ENCODE measurements at places on chromosomes 3 and 15.

- no peak for DNase-seq
These were observed 84.8 kb upstream of the WNT5A start for GRCh38 chr3:55571913-55572312.

DNA sequence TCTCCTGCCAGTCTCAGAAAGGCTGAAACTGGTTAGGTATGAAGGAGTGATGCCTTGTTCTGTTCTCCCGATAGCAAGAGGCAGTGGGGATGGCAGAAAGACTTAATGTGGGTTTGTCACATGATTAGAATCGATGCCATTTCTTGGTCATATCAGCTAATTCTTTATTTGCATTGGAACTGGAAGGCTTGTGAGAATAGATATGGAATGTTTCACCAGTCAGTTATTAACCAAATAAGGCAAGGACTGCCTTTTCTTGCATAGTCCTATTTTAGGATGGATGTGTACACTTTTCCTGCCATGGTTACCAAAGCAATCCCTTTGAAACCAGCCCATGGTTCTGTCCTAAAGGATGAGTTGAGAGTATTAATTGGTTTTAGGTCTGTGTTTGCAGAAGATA lies 33.7 kb downstream of the FILIP1L start:
- DNase-seq: no peak

GRCh38 chr15:80608688-80609087 lies 86.4 kb upstream of the ABHD17C start:
- DNase-seq: no peak

DNA sequence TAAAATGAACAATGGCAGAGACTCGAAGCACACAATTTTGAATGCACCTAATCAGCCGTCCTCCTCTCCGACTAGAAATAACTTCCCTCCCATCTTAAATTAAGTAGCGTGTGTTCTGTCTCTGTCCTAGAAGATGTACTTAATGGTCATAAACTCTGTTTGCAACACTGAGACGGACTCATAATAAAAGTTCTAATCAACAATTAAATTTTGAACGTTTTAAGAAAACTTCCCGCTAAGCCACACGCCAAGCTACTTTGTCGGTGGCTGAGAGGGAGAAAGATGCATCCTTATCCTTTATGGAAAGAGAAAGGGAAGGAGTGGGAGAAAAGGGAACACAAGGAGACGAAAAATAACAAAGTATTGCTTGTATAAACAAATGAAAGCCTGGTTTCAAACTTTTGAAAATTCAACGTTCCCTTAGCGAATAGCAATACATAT lies 989 bp downstream of the GNB4 start:
- DNase-seq: no peak

- DNase-seq: no peak
These were observed 378 bp upstream of the HYAL3 start for GRCh38 chr3:50299638-50299928.

GRCh38 chr15:45276831-45277230 lies 24.8 kb downstream of the SLC28A2 start:
- no peak for DNase-seq

DNA sequence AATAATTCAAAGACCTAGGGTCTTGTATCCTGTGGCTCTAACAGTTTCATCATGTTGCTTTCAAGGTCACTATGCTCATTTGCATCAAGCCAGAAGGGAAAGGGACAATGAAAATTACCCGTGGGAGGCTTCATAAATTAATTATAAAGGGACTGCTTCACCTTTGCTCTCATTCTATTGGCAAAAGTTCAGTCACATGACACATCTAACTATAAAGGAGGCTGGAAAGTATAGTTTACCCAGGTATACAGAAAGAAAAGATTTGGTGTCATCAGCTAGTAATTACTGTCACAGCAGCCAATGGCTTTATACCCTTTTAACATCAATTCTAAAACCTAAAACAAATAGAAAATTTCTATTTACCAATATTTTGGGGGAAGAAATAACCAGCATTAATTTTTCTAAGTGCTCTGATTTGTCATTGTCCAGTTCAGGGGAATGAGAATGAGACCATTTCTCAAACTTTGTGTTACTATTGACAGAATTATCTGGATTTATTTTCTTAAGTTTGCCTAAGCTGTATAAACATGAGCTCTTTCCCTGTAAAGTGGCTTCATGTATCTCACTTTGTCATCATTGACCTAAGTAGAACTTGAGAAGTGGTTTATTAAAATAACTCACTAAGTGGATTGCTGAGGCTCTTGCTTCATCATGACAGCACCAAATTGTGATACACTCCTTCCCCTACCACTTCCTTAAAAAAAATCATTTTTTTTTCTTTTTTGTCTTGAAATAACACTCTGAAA lies 257.7 kb upstream of the PEX5L start:
- DNase-seq: no peak

GRCh38 chr15:60740787-60741354 lies 261.9 kb upstream of the ICE2 start:
- no peak for DNase-seq

DNA sequence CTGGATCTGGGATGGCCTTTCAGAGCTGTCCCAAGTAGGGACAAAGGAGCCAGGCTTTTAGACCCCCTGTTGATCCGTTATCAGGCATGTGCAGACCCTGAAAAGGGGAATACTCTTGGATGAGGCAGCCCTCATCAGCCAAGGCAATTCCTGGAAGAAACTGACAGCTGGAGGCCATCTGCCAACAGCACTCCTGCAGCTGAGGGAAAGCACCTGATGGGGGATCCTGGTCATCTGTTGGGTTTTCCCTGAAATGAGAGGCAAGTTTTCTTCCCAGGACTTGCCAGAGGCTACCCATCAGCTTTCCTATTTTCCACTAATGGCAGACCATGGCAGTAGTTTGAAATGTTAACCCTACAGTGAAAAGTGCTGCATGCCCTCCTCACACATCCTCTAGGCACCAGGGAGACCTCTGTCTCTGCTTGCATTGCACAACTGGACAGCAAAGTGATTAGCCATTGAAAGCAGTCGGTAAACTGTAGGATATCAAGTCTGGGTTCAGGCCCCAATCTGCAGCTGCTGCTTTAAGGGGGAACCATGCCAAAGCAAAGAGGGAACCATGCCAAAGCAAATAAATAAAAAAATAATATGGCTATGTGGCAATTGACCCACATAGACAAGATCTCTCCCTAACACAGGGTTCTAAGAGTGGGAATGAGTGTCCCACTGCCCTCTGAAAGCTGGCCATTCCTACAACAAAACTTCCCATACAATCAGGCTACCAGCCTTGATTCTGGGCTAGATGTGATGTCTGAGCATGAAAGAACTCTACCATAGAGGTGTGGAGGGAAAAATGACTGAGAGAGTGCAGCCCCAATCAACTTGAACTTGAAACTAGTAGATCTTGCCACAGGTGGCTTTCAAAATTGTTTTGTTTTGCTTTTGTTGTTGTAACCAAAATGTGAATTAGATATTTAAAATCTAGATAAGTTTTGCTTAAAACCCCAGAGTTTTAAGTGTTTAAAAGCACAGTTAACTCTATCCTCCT lies 232.0 kb upstream of the STT3B start:
- DNase-seq: no peak

DNA sequence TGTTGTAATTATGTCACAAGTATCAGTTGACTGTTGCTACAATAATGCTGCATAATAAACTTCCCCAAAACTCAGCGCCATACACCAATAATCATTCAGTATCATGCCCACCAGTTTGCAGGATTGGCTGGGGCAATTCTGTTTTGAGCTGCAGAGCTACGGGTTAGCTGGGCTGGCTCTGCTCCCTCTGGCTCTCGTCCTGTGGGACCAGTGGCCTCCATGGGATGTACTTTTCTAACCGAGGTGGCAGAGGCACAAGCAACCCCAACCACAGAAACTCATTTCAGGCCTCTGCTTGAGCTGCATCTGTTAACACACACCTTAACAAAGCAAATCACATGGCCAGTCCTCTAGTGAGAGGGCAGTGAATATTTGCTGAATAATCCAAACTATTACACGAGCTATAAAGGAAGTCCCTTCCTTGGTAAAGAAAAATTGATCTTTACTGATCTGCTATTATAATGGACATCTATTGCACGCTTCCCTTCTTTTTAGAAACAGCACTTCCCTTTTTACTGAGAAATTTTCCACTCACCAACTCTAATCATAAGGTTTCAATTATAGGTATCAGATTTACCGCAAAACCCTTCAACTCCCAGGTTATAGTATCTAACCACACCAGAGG lies 10.9 kb upstream of the BCL2A1 start:
- DNase-seq: no peak

- DNase-seq: no peak
These were observed 51.7 kb upstream of the CAPN7 start for GRCh38 chr3:15154326-15154725.

- DNase-seq: no peak
These were observed 92.8 kb upstream of the FGF12 start for GRCh38 chr3:192820161-192820560.

- no peak for DNase-seq
These were observed 17.3 kb downstream of the PXK start for GRCh38 chr3:58349792-58350626.

- DNase-seq: no peak
These were observed 168.1 kb upstream of the MBNL1 start for GRCh38 chr3:152100491-152101132.

GRCh38 chr3:9067352-9067975 lies 104.2 kb upstream of the RAD18 start:
- no peak for DNase-seq

DNA sequence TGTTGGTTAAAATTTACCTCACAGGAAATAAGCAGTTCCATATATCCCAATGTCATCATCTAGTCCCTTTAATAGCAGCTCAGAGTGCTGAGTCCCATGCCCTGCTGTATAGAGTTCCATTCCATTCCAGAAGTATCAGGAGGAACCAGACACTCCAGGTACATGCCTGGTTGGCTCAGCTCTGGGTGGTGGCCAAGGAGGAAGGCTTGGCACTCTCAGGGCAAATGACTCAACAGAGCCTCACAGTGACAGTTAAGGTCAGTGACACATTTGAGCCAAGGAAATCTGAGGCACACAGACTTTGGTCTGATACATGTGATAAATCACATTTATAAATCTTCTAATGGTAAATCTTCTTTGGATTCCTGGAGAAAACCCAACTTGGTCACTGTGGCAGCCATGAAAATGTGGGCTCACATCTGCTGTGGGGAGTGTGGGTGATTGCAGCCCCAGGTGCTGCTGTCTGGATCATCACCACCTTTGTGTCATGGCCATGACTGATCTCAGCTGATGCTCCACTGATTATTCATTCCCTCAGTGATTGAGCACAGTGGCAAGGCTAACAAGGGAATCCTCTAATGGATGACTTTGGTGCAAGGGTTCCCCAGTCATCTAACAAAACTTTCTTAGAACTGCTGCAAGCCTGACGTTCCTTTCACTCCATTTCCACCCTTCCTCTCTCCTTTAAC lies 9.3 kb downstream of the HHLA2 start:
- no peak for DNase-seq

- no peak for DNase-seq
These were observed 48.3 kb upstream of the TIPARP start for GRCh38 chr3:156626104-156626503.

GRCh38 chr3:129911261-129911861 lies 17.9 kb upstream of the TMCC1 start:
- no peak for DNase-seq

GRCh38 chr3:96779810-96780209 lies 34.6 kb upstream of the EPHA6 start:
- DNase-seq: no peak

GRCh38 chr15:51600114-51600513 lies 22.5 kb downstream of the DMXL2 start:
- no peak for DNase-seq

DNA sequence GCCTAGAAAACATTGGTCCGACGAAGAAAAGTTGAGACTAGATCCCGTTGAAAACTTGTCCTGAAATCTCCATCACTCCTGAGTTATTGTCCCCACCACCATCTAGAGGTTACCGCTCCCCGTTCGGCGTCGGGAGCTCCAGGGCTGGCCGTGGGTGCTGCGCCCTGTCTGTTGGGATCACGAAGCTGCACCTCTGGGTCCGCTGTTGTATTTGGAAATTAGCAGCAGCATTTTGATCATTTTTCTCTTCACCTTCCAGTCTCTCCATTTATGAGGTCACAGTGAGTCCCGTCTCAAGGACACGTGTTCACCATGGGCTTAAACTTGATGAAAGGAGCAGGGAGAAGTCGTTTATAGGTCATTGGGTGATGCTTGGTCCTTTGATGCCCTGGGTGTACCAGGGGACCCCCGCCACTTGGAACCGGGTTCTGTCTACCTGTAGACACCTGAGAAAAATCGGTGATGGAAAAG lies 565 bp downstream of the MANF start:
- DNase-seq: no peak

DNA sequence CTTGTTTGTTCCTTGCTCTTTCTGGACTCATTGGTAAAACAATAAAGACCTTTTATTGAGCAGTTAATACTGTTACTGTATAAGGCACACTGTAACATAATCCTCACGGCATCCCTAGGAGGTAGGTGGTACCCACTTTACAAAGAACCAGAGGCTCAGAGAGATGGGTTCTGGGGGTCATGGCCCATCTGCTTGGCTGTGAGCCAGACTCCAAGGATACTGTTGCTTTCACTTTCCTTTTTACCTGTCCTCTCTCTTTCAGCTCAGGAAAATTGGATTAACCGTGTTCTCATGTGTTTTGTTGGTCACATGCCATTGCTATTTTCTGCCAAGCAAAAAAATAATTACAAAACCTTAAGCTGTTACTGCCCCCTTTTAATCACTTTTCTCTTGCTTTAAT lies 34.8 kb upstream of the FILIP1L start:
- DNase-seq: no peak

GRCh38 chr15:43845421-43845820 lies 18.6 kb downstream of the WDR76 start:
- no peak for DNase-seq

DNA sequence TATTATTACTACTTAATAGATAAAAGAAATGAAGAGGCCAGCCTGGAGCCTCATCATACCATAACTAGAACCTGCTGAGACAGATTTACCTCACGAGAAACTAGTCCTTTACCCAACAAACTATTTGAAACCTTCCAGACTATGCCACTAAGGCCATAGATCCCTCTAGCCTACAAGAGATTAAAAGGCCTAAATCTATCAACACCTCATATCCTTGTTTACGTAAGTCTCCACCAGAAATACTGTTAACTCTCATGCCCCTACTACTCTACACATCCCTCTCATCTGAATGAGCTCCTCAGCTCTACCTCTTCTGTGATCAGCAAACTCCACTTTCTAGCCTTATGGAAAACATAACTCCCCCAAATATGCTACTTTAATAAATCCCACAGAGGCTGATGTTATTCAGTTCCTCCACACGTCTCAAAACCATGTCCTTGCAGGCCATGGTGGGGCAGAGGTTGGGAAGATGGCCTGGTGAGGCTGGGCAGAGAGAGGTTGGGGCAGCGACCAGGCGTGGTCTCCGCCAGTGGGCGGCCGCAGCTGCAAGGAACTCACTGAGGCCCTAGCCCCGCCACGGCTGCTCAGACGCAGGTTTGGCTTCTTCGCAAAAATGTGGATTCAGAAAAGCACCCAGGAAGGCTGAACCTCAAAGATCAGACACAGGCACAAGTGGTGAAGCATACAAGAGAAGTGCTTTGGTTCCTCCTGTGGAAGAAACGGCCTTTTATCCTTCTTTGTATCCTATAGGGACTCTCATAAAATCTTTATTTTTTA lies 65.8 kb downstream of the GSK3B start:
- DNase-seq: no peak

GRCh38 chr15:99492275-99492674 lies 73.5 kb upstream of the MEF2A start:
- DNase-seq: no peak
